ENCODE measurements at places on chromosomes 6 and 20.

DNA sequence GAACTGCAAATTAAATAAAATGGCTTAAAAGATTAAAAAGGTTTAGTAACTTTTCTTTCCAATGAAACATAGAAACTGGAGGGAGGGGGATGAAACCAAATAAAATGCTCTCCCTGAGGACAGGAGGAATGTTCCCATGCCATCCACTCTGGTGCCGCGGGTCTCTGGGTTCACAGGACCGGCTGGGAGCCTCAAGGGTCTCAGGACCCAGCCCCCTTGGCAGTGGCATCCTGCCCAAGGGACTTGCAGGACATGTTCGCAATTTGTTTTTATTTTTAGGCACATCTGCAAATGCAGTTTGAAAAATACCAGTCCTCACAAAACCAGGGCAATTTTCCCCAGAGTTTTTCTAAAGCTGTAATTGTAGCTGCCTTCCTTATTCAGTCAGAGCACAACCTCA lies 7.5 kb downstream of the BEND3 start:
- no peak for DNase-seq

DNA sequence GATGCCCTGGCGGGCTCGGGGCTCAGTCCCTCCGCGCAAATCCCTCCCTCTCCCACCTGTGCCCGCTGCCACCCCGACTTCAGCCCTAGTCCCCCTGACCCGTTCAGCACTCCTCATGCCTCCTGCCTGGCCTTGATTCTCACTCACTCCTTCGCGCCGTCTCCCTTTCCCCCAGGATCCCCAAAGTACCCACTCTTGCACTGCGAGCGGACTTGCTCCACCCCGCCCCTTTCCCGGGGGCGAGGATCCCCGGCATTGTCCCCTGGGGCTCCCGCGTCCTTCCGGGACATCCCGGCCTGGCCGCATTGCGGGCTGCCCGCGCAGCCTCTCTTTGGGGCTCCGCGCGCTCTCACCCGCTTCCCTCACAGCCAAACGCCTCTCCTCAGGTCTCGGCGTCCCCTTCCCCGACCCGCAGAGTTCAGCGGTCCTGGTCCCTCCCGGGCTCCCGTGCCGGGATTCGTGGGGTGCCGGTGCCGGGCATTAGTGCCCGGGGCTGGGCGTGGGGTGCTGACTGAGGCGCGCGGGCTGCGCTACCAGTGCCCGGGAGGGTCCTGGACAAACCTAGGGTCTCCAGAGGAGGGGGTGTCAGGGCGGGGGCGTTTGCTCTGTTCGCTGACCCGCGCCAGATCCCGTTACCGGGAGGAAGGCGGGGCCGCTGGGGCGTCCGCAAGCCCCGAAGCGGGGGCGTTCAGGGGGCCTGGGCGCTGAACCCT lies 45.5 kb upstream of the SUPT3H start:
- peak; percentile 25 for DNase-seq

GRCh38 chr20:17928211-17928611 lies 40.4 kb downstream of the SNX5 start:
- DNase-seq = no peak

DNA sequence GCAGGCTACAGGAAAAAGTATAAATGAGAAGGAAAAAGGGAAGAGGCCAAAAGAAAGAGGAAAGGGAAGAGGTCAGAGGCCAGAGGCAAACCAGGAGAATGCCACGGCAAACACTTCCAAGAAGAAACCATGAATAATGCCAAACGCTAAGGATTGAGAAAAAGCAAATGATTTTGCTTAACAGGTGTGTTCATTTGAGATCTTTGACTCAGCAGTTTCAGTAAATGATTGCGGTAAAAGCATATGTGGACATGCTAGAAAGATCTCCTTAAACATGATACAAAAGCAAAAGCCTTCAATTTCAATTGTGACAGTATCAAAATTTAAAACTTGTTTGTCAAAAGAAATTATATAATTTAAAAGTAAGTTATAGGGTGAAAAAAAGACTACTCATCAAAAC lies 70.6 kb downstream of the UBE3D start:
- no peak for DNase-seq

DNA sequence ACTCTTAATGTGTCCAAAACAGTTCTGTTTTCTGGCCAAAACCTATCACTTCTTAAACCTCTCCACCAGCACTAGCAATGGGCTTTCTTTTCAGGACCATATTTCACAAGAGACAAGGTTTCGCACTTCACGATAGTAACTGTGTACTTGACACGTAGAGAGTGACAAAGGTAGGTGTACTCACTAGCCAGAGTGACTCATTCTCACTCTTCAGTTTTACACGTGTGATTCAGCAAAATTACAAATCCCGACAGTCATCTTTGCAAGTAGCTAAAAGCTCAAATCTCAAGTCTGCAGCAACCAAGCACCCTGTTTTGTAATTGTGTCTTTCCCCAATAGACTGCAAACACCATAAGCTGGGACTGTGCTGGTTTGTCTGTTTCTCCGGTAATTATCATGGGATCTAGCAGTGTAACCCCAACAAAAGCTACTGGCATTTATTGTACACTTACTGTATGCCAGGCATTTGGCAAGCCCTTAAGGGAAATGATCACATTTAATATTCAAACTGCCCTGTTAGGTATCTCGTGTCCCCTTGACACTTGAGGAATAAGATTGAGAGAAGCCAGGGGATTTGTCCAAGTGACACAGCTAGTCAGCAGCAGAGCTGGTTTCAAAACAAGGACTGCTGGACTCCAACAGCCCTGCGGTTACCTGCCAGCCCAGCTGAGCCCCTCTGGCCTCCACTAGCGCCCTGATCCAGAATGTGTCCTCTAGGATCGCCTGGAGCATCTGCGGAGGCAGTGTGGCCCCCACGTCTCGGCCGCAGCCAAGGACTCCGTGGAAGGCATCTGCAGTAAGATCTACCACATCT lies 9.9 kb downstream of the PCIF1 start:
- no peak for DNase-seq

DNA sequence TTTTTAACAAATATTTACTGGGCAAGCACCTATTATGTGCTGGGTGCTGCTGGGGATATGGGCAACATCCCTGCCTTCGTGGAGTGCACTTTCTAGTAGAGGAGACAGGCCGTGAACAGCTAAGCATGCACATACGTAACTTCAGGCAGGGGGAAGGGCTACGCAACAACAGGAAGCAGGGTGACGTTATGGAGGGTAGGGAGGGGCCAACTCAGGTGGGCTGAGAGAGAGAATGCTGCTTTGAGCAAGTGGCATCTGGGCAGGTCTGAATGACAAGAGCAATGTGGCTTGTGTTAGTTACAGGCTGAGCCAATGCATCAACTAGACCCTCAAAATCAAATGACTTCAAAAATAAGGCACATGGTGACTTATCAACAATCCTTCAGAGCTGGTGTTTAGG lies 112.1 kb downstream of the CDC5L start:
- no peak for DNase-seq

DNA sequence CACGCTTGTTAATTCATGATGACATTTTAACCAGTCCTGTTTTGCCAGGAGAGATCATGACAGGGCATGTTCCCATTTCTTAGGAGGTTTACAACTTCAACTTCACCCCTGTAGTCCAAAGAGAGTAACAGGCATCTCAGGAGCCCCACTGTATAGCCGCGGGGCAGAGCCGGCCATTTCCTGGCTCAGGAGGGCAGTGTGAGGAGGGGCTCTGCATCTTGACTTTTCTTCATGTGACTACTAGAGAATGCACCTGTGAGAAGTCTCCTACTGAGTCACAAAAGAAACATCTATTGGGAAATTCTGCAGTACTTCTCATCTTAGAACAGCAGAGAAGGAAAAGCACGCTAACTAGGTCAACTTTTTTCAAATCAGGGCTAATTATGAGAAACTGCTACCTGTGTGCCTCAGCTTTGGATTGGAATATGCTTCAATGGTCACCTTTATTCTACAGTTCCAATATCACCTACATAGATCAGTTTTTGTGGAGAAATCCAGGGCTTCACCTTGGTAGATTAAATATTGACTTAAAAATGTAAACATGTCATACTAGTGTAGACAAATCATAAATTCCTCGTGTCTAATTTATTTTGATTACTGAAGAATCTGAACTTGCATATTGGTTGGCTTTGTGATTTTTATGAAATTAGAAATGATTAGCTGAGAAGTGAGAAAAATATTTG lies 28.6 kb upstream of the SIM1 start:
- DNase-seq = no peak

- no peak for DNase-seq
Observed at GRCh38 chr6:147321260-147321659, 117.0 kb downstream of the STXBP5 start.

GRCh38 chr6:11752360-11752759 lies 26.2 kb downstream of the ADTRP start:
- DNase-seq = no peak

DNA sequence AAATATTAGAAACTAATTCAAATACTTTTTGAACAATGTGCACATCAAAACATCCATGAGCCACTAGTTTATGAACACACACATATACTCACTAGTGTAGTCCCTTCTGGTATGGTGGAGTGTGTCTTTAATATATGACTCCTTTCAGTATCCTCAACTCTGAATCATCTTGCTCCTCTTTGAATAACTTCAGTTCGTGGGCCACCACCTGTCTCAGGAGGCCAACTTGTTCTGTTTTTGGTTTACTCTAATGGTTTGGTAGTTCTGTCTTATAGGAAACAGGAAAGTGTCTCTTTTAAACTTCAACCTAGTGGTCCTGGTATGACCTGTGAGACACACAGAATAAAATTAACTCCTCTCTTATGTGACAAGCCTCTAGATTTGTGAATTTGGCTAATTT lies 55.6 kb downstream of the ZNF292 start:
- peak; percentile 38 for DNase-seq

- DNase-seq = no peak
Observed at GRCh38 chr6:90764001-90764400, 177.1 kb upstream of the MAP3K7 start.

DNA sequence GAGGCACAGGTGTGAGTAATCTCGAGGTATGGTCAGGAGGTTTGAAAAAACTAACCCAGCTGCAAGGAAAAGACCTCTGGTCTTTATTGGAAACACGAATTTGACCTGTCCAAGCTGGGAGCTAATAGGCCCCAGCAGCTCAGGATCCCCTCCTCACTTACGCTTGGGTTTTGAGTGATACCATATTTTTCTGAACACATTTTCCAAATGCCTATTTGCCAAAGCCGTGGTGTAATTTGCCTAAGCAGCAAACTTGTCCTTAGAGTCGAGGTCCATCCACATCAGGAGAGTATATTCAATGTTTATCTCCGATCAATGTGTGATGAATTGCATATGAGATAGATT lies 128.0 kb downstream of the BCAS1 start:
- no peak for DNase-seq

GRCh38 chr20:14829906-14830305 lies 492.5 kb upstream of the FLRT3 start:
- DNase-seq = no peak

DNA sequence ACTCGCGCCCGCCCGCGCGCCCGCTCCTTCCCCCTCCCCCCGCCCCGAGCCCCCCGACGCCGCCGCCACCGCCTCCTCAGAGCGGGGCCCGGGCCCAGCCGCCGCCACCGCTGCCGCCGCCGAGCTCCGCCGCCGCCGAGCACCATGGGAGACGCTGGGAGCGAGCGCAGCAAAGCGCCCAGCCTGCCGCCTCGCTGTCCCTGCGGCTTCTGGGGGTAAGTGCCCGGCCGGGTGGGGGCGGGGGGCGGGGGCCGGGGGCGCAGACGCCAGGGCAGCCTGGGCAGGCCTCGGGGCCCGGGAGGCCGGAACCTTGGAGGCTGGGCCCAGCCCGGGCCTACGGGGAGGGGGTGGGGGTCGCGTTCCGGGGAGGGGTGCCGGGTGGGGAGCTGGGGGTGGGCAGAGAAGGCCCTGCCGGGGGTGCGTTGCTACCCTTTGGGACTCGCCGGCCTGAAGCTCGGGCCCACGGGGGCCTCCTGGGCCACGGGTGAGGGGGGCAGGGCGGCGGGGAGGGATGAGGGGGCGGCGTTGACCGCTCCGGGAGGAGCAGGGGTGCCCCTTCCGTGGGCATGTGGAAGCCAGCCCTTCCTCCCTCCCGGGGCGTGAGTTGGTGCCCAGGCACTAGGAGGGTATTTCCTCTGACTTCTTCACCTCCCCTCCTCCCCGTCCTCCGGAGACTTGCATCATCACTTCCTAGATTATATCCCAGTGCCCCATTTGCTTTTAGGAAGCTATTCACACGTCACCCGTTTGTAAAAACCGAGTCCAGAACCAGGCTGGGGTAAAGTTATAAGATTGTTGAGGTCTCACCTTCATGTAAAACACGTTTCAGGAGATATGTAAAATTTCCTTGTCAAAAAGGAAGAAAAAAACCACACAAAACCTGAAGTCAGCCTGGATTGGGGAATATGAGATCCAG lies 533 bp downstream of the ZFAND3 start:
- DNase-seq = peak; percentile 44

GRCh38 chr6:92806254-92806653 lies 613.1 kb downstream of the EPHA7 start:
- no peak for DNase-seq

DNA sequence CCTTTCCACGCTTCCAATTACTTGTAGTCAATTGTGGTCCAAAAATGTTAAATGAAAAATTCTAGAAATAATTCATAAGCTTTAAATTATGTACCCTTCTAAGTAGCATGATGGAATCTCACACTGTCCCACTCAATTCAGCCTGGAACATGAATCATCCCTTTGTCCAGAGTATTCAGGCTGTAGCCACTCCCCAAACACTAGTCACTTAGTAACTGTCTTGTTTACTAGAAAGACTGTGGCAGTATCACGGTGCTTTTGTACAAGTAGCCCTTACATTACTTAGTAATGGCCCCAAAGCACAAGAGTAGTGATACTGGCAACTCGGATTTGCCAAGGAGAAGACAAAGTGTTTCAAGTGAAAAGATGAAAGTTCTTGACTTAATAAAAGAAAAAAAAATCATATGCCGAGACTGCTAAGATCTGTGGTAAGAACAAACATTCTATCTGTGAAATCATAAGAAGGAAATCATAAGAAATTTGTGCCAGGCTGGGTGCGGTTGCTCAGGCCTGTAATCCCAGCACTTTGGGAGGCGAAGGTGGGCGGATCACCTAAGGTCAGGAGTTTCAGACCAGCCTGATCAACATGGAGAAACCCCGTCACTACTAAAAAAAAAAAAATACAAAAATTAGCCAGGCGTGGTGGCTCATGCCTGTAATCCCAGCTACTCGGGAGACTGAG lies 168.5 kb upstream of the SIM1 start:
- no peak for DNase-seq

GRCh38 chr20:47725248-47725973 lies 59.9 kb downstream of the SULF2 start:
- peak; percentile 78 for DNase-seq
